ENCODE measurements at places on chromosomes 1 and 21. TPM values are rescaled to one million over a fixed set of nuclear protein-coding genes. Genes with fewer than 3 reads are reported as not detected.

Gene RPL11
- 948 TPM for total RNA-seq

Gene TRPM2
- 2.2 TPM for total RNA-seq

Gene CACYBP
- 60.9 TPM for total RNA-seq

Gene NEGR1
- 19.2 TPM for total RNA-seq

Gene OR2W3
- 3.9 TPM for total RNA-seq

Gene WLS
- total RNA-seq = 68.0 TPM

Gene JAM2
- total RNA-seq = 9.1 TPM

Gene SAMD11
- total RNA-seq = 33.9 TPM

Gene PODN
- total RNA-seq = 207 TPM

Gene RGS5
- total RNA-seq = 94.0 TPM

Gene SHISAL2A
- 3.2 TPM for total RNA-seq

Gene KRTAP10-6
- not detected for total RNA-seq
